Stimulated activated CD8-positive, alpha-beta memory T cell treated with anti-CD3 and anti-CD28 coated beads, Interleukin-2, amount 100 ng/mL, for 1 hour (primary cell): ENCODE measurements at places on chromosomes 3 and 15.

GRCh38 chr15:99432271-99433025 is 133.3 kb upstream of the MEF2A start:
- no peak for DNase-seq

DNA sequence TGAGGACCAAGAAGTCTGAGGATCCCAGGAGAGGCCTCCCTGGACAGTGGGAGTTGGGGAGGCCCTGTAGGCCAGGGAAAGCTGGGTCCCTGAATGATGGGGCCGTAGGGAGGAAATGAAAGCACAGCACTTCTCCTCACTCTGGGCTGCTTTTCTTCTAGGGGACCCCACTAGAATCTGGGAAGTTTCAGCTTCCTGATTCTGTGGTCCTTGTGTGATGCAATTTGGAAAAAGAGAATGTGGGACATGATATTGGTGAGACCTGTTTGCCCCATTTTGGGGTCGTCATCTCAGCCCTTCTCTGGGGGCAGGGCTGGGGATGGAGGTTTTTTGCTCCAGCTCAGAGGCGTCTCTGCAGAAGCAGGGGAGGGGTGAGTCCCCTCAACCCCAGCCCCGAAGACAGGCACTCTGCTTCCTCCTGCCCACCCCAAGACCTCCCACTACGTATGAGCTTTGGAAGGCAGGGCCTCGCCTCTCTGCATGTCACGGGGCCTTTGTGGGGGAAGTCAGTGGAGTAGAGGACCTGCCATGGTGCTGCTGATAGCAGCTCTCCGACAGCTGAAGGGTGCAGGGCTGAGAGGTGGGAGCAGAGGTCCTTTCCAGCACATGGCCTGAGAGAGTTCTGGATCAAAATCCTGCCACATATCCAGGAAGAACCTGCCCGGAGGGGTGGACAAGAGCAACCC is 1.5 kb upstream of the SNX22 start:
- no peak for DNase-seq

GRCh38 chr3:152891678-152892077 is 56.7 kb downstream of the P2RY1 start:
- no peak for DNase-seq

DNA sequence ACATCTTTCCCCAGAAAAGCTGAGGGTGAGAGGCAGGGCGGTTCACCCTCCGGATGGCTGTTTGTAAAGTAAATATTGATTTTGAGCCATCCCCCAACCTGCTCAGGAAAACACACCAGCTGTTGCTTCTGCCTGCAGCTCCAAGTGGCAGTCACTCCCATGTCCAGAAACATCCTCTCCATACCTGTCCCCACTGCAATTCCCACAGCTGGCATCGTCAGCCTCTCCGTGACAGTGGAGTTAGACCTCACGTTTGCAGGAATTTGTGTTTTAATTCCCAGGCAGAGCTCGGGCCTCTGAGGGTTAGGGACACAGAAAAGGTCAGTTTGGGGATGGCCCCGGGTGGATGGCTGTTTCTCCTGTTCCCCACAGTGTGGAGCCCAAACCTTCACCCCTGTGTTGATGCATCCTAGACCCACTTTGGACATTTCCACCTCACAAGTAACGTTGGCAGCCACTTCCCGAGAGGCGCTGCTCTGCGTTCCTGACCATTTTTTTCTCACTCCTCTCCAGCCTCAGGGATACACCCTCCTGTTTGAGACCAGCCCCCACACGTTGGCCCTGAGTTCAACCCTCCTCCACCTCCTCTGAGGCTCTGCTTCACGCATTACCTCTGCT is 11.8 kb upstream of the FAM174B start:
- no peak for DNase-seq

GRCh38 chr15:20356911-20357480 is 184.6 kb downstream of the GOLGA6L6 start:
- no peak for DNase-seq
